ENCODE measurements at places on chromosomes 13 and 19. TPM values are rescaled to one million over a fixed set of nuclear protein-coding genes. Genes with fewer than 3 reads are reported as not detected.

DNA sequence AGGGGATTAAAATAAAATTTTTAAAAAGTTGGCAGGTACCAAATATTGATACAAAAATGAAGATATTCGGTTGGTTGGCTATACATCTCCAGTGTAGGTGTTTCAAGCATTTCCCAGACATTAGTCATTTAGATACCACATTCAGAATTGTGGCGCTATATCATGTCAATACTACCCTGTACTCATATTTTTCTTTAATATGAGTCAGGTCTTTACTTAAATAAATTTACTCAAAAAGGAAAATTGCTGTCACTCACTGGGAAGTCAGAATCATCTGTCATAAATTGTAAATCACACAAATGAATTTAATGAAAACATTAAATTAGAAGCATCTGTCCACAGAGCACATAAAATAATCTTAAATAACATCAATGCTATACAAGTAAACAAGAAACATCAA lies 134.2 kb downstream of the TSHZ3 start:
- DNase-seq, result no peak

Gene SRRM5
- total RNA-seq, result 0.37 TPM

GRCh38 chr19:17037966-17038500 lies 11.4 kb upstream of the CPAMD8 start:
- DNase-seq, result no peak

DNA sequence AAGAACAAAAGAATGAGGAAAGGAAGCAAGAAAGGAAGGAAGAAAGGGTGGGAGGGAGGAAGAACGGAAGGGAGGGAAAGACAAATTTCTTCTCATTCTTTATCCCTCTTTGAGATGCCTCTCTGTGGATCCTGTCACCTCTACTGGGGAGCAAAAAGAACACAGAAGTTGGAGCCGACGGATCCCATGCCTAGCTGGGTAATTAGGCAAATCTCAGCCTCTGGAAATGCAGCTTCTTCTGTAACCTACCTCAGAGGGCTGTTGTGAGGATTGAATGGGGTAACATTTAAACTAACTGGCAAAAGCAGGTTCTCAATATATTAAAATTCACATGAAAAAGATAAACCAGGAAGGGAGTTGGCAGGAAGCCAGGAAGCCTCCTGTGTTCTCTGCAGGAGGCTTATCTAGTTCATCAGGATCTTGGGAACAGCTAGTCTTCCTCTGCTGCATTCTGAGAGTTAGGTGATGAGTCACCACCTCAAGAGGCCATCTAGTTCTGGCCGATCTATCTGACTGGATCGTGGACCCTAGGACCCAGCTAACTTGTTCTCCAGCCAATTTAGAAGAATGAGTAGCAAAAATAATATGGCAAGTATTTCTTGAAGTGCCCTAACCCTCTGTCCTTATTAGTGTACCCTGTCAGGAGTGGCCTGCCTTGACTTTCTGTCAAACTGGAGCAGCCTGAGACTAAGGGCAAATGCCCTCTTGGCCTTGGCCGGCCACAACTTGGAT lies 15.2 kb upstream of the CPB2 start:
- no peak for DNase-seq

Gene APOC4
- not detected for total RNA-seq

Gene KRTDAP
- total RNA-seq, result not detected

DNA sequence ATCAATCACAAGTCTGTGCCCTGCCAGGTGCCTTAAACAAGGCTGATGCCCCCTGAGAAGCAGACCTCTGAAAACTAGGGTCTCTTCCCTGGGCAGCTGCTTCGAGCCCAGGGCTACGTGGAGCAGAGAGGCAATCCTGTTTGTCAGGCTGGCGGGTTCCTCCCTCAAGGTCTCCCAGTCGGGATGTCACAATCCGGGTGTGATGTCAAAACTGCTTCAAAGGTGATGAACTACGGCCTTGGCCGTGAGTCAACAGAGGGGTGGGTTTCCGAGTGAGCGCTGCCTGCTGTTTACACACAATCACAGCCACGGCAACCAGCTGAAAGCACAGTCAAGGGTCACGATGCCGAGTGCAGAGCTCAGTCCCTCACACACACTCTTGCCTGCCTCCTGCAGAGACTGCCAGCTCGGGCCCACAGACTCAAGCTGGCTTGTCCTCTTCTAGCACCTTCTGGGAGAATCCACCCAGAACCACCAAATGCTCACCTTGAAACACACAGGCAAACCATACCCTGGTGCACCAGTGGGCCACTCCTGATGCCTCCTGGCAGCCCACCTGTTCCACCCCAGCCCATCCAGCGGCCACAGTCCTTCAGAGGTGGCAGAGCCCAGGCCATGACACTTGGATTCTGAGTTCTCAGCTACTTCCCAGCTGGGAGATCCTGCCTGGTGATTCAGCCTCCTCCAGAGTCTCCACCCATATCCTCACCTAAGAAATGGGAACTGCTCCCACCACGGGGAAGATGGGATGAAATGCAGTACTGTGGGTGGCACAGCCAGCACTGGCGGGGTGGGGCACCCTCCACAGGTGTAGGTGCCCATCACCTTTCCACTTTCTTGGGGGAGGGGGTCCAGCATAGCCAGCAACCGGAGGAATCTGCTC lies 6.8 kb downstream of the ELL start:
- no peak for DNase-seq

- DNase-seq, result no peak
These were observed 296.8 kb upstream of the SGCG start for GRCh38 chr13:22883956-22884355.

GRCh38 chr19:46218160-46218559 lies 11.4 kb upstream of the IGFL1 start:
- peak; percentile 48 for DNase-seq

DNA sequence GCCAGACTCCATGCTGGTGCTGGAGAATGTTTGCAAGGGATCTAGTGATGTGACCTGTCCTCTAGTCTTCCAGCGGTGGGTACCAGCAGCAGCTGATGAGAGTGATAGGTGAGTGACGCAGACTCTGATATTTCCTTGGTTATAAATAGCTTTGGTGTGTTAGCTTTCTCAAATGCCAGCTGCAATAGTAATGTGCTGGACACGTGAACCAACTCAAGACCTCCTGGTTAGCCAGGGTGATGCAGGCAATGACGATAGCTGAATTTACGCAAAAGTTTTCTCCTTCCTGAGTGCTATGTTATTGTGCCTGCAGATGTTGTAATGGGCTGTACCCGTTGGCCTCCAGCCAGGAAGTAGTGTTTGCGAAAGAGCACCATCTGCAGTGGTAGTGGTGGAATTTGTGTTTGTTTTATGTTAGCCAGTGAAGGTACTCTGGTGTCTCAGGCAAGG lies 129.5 kb downstream of the CYSLTR2 start:
- DNase-seq, result no peak

Gene ACER1
- not detected for total RNA-seq

Gene HPN
- not detected for total RNA-seq

DNA sequence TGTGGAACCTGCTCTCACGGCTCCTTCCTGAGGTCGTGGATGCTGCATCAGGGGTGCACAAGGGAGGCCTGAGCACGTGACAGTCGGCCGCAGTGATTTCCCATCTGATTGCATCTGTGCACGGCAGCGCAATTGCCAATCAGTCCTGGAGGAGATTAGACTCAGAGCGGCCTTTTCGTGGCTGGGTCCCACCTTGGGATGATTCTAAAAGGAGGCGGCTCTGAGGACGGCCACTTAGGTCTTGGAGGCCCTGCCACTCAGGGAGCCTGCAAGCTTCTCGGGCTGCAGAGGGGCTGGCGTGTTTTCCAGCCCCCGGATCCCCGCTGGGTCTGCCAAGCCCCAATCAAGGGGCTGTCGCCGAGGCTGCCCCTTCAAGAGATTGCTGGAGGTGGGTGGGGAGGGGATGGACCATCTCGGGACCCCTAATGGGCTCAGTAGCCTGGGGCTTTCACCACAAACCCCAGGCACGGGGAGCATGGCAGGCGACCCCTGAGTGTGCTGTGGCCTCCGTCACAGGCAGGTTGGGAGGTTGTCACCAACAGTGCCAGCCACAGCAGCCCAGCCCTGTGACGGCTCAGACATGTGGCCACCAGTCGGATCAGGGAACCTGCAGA lies 51.6 kb downstream of the SOX1 start:
- no peak for DNase-seq

All from activated CD8-positive, alpha-beta memory T cell treated with anti-CD3 and anti-CD28 coated beads, Interleukin-2, amount 10 ng/mL, durations not matched to agents 7 days and 5 days (primary cell).